ENCODE measurements at places on chromosomes 2 and 18.

DNA sequence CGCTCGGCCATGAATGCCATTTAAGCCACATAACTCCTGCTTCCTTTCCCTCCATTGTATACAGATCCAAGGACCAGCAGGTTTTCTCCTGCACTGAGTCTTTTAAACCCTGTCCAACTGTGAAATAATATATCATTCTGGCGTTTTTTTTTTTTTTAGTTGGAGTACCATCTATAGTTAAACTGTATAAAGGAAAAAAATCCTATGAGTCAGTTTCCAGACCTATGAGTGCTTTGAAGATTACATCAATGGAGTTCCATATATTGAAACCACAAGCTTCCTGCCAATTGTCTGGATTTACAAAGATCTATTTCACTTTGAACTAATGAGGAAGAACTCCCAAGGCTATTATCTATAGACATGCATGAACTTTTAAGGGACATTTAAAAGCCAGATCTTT, 2.4 kb upstream of the MALT1 start:
- no peak for DNase-seq

GRCh38 chr2:227703280-227703732, 14.5 kb downstream of the SLC19A3 start:
- DNase-seq = no peak

GRCh38 chr2:216618785-216619184, 14.4 kb upstream of the IGFBP2 start:
- no peak for DNase-seq

- DNase-seq = no peak
These were observed 41.4 kb downstream of the IL1R2 start for GRCh38 chr2:102033031-102033749.

GRCh38 chr2:193556766-193557470, 1362.2 kb upstream of the TMEFF2 start:
- DNase-seq = no peak

GRCh38 chr2:52335727-52336126, 1303.8 kb upstream of the NRXN1 start:
- no peak for DNase-seq

DNA sequence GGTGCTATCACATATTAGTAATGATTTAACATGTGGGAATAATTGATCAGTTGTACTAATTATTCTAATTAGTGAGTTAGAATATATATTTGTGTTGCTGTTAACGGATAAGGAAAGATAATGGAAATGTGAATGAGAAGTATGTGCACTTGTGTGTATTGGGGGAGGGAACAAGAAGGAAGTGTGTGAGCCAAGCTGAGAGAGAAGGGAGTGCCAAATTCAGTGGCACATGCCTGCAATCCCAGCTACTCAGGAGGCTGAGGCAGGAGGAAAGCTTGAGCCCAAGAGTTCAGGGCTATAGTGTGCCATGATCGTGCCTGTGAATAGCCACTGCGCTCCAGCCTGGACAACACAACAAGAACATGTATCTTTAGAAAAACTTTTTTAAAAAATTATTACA, 9.3 kb downstream of the BARD1 start:
- DNase-seq = no peak
